ENCODE measurements at places on chromosomes 2 and 18.

GRCh38 chr2:110978756-110979470 lies 141.8 kb upstream of the BCL2L11 start:
- no peak for DNase-seq

- DNase-seq: no peak
These were observed 4.3 kb downstream of the IGFBP2 start for GRCh38 chr2:216637472-216637871.

- no peak for DNase-seq
These were observed 46.0 kb downstream of the ODC1 start for GRCh38 chr2:10402062-10402585.

GRCh38 chr2:96391828-96392200 lies 56.2 kb downstream of the NCAPH start:
- DNase-seq: no peak

GRCh38 chr18:59249199-59249774 lies 24.0 kb downstream of the RAX start:
- DNase-seq: no peak

DNA sequence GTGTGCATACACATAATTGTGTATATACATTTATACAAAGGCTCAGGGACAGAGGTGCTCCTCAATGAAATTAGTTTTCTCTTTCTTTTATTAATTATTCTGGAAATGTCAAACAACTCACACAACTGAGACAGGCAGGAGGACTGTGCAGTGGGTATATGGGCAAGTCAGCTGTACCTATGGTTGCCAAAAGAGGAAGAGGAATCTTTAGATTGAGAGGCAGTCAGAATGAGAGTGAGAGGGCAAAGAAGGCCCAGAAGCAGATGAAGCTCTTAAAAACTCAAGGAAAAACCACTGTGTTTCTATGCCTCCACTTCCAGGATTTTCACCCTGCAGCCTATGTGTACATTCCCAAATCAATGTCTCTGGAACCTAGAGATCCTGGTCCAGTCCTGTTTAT lies 79.1 kb downstream of the CACNB4 start:
- DNase-seq: no peak

DNA sequence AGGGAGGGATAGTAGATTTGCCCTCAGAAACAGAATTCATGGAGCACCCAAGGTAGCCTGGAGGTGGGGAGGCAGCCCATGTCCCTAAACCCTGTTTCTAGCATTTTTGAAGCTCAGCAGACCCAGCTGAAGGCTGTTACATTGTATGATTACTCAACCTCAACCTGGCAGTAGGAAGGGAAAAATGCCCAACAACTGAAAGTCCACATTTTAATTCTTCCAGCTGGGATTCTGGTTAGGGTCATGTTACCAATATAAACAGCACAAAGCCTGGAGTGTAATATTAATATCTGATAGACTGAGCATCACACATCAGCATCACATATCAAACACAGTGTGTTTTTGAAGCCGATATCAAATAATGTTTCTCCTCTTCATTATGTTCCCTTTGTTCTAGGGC lies 437.0 kb downstream of the HRH4 start:
- no peak for DNase-seq

DNA sequence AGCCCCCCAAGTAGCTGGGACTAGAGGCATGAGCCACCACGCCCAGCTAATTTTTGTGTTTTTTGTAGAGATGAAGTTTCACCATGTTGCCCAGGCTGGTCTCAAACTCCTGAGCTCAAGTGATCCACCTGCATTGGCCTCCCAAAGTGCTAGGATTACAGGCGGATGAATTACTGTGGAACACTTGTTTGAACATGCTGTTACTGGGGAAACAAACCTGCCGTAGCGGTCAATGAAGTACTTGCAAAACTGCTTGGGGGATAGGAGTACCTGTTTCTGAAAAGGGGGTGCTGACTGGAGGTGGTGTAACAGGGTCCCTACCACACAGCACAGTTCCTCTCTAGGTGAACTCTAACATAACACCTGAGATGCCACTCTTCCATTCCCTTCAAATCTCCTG lies 5.9 kb upstream of the IMPACT start:
- DNase-seq: no peak

GRCh38 chr2:237269138-237269875 lies 144.7 kb downstream of the COL6A3 start:
- DNase-seq: no peak

- no peak for DNase-seq
These were observed 31.8 kb downstream of the SP100 start for GRCh38 chr2:230447455-230448451.

- DNase-seq: no peak
These were observed 78.4 kb downstream of the TRIM43 start for GRCh38 chr2:95670167-95670566.

GRCh38 chr18:35577045-35577848 lies 4.3 kb upstream of the GALNT1 start:
- DNase-seq: no peak

DNA sequence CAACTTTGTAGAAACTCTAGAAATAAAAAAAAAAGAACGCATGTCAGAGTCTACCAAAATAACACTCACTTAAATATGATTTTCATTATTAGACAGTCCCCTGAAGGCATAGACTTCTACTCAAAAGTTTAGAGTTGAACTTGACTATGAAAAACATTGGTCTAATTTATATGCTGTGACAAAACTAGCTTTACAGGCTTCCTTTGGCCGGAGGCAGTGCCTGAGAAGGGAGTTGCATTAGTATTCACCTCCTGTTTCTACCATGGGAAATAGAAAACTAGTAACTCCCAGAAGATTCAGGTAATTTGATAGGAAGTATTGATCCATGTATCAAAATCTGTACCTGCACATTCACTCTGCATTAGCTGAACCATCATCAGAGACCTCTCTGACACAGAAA lies 163.4 kb upstream of the NOSTRIN start:
- DNase-seq: no peak

DNA sequence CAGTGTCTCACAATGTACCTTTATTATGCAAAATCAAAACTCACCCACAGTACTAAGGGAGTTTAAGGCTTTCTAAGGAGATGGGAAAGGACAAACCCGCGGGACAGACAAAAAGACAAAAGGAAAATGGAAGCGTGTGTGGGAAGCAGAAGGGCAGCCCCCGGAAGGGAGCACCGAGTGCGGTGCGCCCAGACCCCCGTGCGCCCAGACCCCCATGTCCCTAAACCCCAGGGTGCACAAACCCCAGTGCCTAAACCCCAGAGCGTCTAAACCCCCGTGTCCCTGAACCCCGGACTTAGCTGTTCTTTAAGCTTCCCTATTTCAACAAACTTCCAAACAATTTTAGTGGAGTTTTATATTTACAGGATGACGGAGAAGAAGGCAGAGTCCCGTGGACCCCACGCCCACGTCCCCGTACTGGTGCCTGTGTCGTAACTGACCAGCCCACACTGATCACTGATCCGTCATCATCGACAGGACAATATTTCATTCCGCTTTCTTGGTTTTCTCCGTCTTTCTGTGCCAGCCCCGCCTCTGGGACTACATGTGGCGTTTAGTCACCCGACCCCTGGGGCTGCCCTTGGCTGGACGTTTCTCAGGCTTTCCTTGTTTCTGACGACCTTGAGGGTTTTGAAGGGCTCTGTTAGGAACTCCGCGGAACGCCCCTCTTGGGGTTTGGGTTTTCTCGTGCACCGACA lies 76.9 kb downstream of the RTP5 start:
- DNase-seq: no peak

- no peak for DNase-seq
These were observed 66.5 kb downstream of the RHBDD1 start for GRCh38 chr2:226902041-226902966.

GRCh38 chr2:181995289-181995688 lies 9.6 kb downstream of the PPP1R1C start:
- DNase-seq: no peak

DNA sequence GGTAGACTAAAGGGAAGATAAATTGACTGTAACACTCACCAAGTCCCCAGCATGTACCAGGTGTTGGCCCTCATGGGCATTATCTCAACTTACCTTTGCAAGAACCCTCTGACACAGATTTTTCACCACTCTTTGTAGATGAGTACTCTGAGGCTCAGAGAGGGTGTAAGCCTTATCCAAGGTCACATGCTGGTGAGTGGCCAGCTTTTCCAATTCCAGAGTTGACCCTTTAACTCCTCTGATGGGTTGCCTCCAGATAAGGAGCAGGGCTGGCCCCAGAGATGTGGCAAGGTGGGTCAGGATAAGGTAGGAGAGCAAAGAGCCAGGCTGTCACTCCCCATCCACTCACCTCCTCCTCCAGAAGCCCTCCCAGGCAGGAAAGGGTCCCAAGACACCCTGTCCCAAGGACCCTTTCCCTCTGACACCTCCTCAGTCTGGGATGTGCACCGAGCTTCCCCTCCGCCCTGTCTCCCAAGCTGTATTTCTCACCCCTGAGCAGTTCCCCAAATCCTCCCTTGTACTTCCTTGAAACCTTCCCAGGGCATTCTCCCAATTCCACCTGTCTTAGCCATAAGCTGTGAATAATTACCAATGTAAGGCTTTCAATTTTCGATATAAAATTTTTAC lies 165.9 kb downstream of the ZFP36L2 start:
- DNase-seq: no peak

DNA sequence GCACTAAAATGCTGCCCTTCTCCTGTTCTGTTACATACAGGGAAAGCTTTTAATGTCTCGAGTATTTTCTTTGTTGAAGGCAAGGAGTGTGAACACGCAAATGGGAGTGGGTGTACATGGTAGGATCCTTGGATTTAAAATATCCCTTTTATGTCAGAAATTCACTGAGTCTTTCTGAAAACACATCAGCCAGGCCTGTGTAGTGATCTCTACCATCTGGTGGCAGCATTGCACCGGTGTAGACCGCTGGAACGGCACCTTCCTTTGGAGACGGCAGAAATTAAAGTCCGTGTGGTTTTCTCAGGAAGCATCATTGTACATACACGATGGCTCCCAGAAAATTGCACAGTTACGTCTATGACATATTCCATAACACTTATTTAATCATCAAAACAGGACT lies 515.8 kb downstream of the GALR1 start:
- no peak for DNase-seq

- DNase-seq: no peak
These were observed 155.0 kb upstream of the OTX1 start for GRCh38 chr2:62895632-62896009.

DNA sequence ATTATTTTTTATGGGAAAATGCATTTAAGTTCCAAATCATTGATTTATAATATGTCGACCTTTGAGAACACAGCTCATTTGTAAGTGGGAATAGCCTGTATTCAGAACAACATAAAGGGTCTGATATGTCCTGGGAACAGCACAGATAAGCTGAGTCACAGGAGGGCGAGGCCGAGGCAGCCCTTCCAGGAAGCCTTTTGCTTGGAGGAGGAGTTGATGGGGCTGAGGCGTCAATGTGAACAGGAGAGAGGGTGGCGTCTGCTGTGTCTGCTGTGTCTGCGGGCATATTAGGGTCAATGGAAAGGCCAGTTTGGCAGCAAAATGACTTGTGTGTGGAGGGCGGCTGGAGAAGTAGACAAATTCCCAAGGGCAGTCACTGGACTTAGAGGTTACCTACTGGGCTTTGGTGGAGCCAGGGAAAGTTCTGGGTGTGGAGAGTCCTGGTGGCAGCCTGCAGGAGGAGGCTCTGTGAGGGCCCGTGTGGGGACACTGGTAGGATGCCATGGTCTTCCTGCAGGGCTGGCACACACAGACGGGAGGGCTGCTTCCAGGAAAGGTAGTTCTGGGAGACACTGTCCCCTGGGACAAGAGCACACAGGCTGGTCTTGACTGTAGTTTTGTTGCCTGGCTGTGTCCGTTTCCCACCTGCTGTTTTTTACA lies 128.1 kb downstream of the GLI2 start:
- no peak for DNase-seq

DNA sequence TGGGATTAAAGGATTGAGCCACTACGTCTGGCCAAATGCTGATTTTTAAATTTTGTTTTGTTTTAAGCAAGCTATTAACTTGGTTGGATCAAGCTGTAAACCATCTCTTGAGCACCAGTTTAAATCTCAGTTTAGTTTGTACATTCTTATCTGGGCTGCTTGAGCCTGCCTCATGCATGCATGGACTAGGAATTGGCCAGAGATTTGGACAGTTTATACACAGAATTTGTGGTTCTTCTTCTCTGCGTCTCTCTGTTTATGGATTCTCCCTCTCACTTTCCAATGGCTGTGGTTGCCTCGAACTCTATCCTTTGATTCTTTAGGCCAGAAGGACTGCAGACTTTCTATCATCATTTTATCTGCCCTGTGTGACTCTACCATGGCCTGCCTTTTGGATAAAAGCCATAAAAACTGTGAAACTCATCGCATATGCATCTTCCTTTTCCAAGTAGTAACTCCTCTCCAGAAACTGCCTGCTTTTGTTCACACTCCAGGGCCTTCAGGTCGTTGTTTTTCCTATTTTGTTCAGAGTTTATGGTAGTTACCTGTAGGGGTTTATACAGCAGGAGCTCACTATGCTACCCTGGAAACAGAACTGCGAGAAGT lies 32.5 kb upstream of the PLB1 start:
- no peak for DNase-seq

- no peak for DNase-seq
These were observed 44.7 kb downstream of the MSTN start for GRCh38 chr2:190017837-190018236.

GRCh38 chr2:159506202-159506601 lies 110.1 kb downstream of the BAZ2B start:
- no peak for DNase-seq

DNA sequence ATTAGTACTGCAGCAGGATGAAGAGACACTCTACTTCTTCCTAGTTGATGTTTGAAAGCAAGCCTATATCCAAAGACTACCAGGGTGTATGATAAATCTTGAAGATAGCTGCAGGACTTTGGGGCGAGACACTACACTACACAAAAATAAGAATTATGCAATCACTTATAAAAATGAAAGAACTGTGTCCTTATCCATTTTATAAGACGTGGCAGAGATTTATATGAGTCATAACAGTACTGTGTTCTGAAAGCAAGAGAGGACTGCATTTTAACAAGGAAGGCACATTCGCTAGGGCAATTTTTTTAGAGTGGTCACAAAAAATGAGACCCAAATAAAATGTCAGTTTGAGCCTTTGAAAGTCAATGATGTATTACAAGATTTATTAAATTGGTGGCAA lies 617.0 kb upstream of the LINC00305 start:
- DNase-seq: no peak

DNA sequence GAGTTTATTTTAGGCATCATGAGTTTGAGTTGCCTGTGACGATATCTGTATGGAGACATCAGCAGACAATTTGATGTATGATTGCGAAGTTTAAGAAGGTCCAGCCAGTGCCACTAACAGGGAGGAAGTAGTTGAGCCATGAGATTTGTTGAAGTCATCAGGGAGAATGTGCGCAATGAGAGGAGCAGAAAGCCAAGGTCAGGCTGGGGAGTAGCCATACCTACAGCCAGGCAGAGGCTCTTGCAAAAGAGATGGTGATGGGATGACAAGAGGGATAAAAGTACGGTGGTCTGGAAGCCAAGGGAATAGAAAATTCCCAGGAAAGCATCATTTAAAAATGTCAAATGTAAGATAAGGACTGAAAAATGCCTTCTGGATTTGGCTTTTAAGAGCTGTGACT lies 51.2 kb downstream of the LIMS1 start:
- no peak for DNase-seq

All from omental fat pad (tissue), 4 donors.